NCI-H2081 treated with DMSO at 0.1 percent for 48 hours (cell line): ENCODE measurements at places on chromosomes 4 and X.

DNA sequence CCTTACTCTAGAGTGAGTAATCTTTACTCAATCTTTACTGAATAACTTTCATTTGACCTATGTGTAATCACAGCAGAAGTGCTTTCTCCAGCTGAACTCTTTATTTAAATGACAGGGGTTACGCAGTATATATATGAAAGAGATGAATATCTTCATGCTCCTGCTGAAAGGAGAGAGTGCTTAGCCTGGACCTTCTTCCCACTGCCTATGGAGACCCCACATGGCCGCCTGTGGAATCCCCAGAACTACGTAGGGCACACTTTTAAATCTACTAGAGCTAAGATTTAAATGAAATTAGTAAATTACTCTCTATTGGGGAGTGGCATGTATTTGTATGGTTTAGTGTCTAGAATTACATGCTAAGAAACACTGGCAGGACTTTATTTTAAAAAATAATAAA lies 391.2 kb downstream of the ANKRD50 start:
- DNase-seq = no peak

DNA sequence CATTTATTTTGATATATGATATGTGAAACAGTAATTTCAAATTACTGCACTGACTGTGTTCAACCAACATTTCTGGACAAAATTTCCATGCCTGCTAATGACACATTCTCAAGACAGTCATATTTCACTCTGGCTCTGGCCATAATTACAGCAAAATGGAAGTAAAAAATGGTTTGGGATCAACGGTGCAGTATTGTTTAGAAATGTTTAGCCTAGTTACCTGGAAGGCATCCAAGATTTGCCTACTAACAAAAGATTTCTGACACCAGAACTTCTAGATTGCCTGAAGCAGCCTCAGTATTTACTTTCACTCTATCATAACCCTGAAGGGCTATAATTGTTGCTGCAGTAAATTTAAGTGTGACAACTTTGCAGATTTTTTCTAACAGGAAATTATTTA lies 416.3 kb downstream of the PCDH10 start:
- peak; percentile 95 for DNase-seq

- DNase-seq = no peak
These were observed 1.9 kb upstream of the SHROOM2 start for GRCh38 chrX:9784332-9784731.

DNA sequence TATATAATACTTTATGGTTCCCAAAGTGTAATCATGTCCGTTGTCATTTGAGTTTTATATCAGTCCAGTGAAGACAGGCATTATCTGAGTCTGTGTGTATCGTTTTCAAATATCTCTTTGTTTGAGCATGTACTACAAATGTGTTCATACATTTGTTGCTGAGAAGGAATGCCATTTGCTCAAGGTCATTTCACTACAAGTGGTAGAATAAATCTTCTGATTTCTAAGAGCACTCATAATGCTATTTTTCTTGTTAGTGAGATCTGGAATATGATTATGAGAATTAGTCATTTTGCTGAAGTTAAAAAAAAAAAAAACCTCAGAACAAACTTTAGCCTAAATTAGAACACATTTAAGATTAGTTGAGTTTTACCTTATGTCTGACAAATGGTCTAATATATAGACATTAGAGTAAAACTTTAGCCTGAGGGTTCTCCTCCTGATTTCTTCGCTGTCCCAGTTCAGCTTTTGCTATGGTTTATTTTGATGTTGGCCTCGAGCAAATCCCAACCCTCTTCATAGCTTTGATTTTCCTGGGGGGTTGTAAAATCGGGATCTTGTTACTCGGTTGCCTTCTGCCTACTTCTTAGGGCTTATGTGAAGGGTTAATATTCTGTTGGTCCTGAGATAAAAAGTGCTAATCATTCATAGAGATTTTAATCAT lies 87.1 kb downstream of the TMEM131L start:
- no peak for DNase-seq

DNA sequence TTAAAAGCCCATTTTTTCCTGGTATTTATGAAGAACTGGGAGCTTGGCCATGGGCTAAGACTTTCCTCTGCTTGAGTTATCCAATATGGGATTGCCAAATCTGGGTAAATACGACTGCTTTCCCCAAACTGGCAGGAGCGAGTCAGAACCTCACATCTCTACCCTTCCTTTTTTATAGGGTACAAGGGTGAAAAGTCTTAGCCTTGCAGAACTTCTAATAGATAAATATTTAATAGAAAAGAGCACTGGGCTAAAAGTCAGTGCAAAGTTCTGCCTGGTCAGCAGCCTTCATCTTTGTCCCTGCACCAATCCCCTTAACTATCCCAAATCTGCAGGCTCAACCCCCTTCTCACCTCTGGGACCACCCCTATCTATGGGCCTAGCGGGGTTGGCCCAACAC lies 61.6 kb upstream of the ACSL1 start:
- DNase-seq = no peak

DNA sequence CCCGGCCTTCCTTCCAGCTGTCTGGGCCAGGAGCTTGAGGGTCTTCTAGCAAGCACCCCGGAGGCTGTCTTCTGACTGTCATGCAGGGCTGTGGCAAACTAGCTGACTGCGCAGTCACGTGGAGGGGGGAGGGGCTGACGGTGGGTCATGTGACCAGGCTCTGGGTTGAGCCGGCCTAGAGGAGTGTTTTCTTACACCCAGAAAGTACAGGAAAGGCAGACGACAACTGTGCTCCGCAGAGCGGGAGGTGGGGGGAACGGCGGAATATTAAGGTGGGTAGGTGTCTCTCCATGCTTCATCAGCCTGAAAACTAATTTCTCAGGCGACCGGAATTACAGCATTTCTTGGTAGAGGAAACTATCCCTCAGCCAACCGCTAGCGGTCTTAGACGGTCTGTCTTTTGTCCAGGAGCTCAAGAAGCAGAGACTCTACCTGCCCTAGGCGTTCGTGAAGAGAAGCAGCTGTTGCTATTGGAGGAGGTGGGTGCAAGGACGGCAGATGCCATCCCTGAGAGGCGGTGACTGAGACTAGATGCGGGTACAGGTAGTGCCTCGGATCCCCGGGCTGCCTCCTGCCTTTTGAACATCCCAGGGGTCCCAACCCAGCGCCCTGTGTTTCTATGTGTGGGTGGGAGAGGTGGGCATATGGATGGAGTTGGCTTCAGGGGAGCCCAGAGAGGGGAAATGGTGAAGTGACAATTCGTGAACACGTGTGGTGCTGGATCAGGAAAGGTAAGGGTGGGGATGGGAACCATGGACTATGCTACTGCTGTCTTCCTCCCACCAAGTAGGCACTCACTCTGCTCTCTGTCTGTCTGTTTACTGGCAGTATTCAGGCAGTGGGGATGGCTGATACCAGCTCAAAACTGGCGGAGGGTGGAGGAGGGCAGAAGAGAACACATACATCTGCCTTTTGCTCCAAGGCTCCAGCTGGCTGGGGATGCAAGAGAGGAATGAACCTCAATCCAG lies 8.8 kb downstream of the GPRASP1 start:
- DNase-seq = no peak

GRCh38 chr4:184003433-184003832 lies 98.3 kb downstream of the STOX2 start:
- DNase-seq = no peak

- no peak for DNase-seq
These were observed 91.6 kb downstream of the APBB2 start for GRCh38 chr4:41122775-41123174.

DNA sequence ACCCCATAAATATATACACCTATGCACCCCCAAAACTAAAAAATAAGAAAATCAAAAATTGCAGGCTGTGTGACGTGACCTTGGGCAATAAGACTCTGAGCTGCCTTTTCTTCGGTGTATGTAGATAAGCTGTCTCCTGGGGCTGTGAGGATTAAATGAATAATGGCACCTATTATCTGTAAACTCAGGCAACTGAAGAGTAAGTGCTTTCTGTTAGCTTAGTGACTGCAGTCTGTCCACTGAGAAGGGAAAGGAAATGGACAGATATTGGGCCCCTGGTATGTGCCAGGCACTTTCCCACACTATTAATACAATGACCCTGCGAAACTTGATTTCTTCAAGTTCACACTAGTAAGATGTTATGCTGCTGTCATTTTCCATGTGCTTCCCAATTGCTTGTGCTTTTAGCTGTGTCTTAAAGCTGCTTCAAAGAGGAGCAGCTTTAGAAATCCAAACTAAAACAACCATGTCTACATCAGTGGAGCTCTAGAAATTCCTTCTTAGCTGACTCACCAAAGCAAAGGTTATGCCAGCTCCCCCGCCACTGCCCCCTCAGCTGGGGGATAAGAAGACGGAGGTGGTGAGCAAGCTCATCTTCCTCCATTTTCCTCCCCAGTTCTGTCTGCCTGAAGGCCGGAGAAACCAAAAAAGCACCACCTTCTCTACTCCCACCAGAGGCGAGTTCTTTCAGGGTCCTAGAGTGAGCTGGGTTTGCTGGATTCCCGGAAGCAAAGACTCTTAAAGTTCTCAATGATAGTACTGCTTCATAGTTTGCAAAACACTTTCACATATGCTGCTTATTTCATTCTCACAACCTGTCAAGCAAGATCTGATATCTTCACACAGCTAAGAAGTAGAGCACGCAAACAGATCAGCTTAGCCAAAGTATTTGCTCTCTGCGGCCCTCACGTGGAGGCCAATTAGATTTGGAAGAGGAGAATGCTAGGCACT lies 8.8 kb upstream of the DGAT2L6 start:
- no peak for DNase-seq

DNA sequence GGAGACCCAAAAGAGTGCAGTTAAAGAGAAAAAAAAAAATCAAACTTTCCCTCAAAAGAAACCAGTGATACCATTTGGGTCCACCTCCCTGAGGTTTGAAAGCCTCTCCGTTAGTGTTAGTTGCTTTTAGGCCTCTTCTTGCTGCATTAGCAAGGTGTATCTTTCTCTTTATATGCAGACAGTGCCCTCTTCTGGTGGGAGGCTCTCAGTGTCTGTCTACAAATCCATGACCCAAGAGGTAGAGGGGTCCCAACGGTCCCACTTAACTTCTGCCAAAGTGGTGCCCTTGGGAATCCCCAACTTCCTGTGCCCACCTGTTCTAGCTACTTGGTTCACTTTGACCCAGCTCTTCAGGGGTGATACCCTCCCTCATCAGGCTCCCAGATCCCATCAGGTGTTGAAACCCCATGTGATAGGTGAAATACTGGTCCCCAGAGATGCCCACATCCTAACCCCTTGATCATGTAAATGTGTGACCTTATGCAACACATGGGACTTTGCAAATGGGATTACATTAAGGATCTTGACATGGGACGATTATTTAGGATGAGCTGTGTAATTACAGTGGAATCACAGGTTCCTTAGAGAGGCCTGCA lies 63.7 kb upstream of the CD99 start:
- DNase-seq = no peak

DNA sequence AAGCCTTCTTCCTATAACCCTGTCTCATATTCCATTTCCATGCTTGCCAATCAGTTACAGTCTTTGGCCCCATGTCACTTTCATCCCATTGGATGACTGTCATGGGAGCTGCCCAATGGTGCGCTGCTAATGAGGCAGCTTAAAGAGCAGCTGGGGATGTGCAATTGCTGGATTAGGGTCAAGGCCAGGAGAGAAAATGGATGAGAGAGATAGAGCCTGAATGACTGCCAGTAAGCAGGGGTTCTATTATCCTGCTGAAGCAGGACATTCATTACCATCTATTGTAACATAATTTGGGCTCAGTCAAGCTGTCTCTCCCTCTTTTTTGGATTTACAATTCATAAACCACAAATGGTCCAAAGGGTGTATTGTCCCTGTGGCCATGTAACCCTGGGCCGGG lies 909.0 kb downstream of the CENPC start:
- peak; percentile 3 for DNase-seq

DNA sequence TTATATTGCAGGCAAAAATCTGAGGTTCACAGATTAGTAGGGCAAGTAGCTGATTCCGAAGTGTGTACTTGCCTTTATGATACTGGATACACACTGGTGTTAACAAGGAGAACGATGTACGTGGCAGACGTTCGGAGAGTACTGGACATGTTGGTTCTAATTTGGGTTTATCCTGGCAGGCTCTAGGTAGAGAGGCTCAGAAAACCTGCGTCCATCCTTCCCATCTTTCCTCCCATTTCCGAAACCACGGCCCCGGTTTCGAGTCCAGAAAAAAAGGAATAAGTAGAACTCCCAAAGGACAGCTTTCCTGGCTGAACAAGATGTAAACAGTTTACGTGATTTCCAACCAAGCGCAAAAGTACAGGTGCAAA lies 351 bp upstream of the SLC30A9 start:
- no peak for DNase-seq

GRCh38 chr4:184061582-184061981 lies 156.1 kb downstream of the ENPP6 start:
- no peak for DNase-seq

GRCh38 chr4:186624951-186625350 lies 69.6 kb upstream of the MTNR1A start:
- DNase-seq = no peak

DNA sequence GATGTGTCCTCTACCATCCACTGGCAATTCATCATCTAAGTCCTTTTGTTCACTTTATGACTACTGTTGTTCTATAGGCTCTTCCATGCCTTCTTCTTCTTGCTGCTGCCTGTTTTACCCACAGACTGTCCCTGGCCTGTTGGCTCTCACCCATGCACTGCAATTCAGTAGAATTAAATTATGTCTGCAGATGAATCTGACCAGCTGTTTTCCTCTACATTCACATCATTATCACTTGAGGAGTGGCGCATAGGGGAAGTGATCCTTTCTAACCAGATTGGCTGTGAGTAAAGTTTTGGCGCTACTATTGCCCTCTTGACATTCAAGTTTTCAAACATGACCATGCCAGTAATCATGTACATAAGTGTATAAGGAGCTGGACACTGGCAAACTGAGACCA lies 91.7 kb downstream of the FRMPD4 start:
- DNase-seq = no peak

DNA sequence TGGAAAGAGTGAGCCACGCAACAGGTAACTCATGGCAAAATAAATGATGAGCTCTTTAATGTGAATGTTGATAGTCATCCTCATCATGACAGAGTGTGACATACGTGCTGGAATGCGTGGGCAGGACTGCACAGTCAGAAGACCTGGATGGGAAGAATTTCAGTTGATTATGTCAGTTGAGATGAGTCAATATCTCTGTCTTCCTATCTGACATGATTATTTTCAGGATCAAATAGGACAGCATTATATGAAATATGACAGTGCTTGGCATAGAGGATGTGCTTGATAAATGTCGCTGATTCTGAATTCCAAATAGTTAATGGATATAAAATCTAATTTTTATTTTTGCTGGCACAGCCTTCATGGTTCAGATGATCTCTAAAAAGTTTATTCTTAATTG lies 95.1 kb downstream of the IL15 start:
- no peak for DNase-seq

GRCh38 chrX:39823854-39824253 lies 273.9 kb downstream of the BCOR start:
- no peak for DNase-seq

- DNase-seq = no peak
These were observed 120.2 kb upstream of the NDST4 start for GRCh38 chr4:115233600-115233999.

- DNase-seq = no peak
These were observed 51.5 kb upstream of the TRPC3 start for GRCh38 chr4:122003335-122003734.

DNA sequence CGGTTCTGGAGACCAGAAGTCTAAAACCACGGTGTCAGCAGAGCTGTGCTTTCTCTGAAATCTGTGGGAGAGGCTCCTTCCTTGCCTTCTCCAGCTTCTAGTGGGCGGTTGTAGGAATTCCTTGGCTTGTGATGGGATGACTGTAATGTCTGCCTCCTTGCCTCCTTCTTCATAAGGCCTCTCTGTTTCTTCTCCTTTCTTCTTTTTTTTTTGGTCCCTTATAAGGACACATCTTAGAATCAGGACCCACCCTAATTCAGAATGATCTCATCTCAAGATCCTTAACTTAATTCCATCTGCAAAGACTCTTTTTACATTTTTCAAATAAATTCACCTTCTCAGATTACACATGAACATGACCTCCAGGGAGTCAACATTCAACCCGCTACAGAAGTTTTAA lies 186.9 kb downstream of the STK32B start:
- no peak for DNase-seq
